ENCODE measurements at places on chromosomes 6 and 20.

DNA sequence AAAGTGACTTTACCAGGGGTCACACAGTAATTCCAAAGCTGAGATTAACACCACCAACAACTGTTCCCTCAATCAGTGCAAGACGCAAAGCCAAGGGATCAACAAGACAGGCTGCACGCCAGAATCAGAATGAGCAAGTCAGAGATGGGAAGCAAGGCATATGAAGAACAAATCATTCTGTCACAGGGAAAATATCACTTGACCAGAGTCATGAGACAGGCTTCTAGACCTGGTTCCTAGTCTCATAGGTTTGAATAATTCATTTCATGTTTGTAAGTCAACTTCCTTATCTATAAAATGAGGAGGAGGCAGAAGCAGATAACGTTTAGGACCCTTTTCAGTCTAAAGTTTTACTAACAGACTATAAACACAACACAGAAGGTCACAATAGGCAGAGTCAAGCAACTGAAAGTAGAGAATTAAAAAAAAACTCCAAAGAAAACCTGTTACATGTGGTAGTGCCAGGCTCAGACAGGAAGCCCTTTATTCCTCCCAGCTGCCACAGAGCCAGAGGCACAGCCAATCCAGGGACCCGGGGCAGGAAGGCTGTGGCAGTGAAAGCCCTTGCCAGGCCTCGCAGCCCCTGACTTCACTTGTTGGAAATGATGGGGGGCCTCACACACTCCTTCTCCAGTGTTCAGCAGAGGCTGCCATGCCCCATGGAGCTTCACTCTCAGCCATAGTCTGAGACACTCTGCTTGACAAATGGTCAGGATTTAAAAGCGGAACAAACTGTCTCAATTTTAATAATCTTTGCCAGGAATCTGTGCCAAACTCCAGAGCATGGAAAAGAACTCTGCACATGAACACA, 29.2 kb upstream of the DST start:
- DNase-seq = no peak

GRCh38 chr20:10312111-10312510, 93.5 kb downstream of the SNAP25 start:
- no peak for DNase-seq

DNA sequence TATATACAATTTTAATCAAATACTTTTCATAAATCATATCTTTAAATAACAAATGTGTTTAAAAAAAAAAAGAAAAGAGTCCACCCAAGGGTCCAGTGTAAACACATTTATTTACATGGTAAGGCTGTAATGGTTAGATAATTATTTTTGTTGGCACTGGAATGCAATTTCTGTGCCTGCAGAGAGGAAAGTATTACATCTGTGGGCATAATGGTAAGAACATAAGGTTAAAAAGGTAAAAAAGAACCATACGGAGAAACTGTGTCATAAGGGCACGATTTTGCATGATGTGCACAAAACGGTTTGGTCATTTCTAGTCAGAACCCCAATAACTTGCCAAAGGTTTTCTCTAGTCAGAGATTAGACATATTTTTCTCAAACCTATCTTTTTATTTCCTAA, 54.3 kb downstream of the RWDD2A start:
- DNase-seq = no peak

GRCh38 chr6:11770546-11771466, 7.8 kb downstream of the ADTRP start:
- DNase-seq = no peak

GRCh38 chr6:87541041-87541440, 48.7 kb downstream of the RARS2 start:
- DNase-seq = no peak

GRCh38 chr6:78770765-78771164, 96.6 kb upstream of the IRAK1BP1 start:
- DNase-seq = no peak

DNA sequence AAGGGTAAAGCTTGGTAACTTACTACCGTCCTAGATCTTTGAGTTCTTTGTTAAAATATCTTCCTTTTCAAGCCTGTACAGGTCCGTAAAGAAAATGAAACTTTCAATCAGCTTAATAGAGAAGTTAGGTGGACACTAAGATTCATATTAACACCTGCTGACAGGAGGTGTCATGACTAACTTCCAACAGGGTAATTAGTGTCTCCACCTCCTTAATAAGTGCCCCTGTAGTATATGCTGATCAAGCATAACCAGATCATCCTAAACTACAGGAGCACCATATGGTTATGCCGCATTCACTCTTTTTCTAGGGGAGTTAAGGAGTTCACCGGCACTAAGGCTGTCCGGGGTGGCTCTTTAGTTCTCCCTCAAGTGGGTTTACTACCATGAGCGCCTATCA, 23.9 kb upstream of the RALGAPA2 start:
- DNase-seq = no peak

GRCh38 chr6:150931405-150931804, 65.9 kb downstream of the MTHFD1L start:
- DNase-seq = no peak

DNA sequence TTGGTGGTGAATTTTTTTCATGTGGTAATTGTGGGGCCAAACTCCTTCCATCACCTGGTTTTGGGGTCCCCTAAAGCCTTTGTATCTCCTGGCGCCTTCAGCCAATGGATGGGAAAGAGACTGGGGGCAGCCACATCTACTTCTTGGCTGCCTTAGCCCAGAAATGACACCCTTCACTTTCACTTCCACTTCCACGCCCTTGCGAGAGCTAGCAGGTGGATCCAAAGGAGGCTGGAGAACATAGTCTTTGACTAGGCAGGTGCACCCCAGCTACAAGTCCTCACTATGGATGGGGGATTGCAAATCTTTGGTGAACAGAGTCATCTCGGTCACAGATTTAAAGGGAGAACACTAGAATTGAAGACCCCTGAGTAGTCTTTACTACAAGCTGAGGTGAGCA, 70.8 kb downstream of the NDUFAF5 start:
- no peak for DNase-seq

- no peak for DNase-seq
Observed at GRCh38 chr20:3276680-3277015, 37.7 kb upstream of the SLC4A11 start.

GRCh38 chr6:108030211-108030610, 44.3 kb downstream of the OSTM1 start:
- DNase-seq = no peak

DNA sequence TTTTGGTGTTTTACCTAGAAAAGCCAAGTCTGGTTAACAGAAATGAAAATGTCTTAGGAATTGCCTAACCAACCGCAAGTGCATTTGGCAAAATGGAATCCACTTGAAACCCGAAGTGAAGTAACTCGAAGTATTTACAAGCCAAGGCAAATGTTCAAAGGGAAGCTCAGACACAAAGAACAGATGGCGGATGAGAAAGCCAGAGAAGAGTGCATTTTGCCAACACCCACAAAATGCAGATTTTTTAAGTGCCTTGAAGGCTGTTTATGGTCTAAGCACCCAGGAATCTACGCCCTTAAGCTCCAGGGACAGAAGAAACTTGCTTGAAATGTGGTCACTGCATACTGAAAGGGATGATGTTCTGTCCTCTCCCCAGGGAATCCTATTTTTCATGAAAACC, 70.0 kb upstream of the TBXT start:
- no peak for DNase-seq

DNA sequence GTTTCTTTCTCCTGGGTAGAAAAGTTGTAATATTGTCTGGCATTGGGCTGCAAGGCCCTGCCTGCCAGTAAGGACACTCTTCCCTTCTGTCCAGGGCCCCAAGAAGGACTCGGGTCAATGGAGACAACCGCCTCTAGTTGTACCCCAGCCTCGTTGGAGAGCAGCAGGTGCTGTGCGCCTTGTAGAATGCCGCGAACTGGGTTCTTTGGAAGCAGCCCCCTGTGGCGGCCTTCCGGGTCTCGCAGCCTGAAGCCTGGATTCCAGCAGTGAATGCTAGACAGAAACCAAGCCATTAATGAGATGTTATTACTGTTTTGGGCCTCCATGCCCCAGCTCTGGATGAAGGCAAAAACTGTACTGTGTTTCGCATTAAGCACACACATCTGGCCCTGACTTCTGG, 37.0 kb downstream of the PLCG1 start:
- no peak for DNase-seq

DNA sequence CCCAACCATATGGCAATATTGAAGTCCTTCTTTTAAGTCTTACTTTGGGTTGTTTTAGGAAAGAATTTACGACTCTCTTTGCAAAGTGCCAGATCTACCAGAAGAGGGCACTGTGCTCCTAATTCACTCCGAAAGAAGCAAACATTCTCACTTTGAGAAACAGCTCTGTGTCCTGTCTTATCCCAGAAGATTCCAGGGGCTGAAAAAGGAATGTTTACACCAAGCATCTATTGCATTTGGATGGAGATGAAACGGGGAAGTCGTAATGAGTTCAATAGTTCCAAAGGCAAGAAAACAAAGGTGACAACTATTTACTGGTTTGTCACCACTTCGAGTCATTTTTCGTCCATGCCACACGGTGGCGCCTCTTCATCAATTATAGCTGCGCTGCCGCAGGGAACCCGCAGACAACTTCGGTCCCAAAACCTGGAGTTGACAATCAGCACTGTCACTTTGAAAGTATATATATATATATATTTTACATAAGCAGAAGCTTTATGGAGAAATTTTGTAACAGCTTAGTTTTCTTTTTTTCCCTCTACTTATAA, 121.6 kb downstream of the MOXD1 start:
- peak; percentile 72 for DNase-seq

DNA sequence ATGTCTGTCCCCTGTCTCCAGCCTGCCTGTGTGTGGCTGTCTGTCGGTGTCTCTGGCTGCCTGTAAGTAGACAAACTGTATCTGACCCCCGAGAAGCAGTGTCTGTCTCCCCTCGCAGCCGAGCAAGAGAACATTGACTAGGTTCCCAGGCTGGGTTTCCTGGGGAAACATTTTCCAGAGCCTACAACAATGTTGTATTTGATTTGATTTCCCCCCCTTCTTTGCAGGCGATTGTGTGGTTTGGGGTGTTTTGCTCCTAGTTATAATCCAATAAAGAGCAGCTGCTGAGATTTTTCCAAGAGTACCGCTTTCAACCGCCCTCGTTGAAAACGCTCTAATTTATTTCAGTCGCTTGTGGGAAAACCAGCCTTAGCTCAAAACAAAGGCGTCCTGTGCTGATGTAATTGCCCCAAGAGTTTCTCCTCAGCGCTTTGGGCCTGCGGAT, 92.6 kb downstream of the CDC5L start:
- DNase-seq = no peak

DNA sequence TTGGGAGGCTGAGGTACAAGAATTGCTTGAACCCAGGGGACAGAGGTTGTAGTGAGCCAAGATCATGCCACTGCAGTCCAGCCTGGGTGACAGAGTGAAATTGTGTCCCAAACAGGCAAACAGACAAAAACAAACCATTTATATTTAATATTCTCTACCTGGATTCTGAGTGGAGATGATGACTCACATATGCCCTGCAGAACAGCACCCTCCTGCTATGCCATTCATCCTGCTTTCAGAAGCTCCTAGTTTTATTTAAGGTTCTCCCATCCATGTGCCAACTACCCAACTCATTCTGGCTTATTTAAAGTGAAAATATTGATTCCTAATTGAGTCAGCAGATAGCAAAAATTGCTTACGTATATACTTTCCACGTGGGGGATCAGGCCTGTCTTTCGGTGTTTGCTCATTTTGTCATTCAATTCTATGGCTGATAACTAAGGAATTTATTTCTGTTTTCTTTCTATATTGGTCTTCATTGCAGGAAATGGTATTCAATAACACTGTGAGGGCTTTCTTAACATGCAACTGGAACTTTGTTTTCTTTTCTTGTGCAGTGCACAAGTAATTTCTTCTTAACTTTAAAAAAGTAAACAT, 459.1 kb upstream of the JAG1 start:
- DNase-seq = no peak

- no peak for DNase-seq
Observed at GRCh38 chr6:21891080-21891479, 297.5 kb downstream of the SOX4 start.

DNA sequence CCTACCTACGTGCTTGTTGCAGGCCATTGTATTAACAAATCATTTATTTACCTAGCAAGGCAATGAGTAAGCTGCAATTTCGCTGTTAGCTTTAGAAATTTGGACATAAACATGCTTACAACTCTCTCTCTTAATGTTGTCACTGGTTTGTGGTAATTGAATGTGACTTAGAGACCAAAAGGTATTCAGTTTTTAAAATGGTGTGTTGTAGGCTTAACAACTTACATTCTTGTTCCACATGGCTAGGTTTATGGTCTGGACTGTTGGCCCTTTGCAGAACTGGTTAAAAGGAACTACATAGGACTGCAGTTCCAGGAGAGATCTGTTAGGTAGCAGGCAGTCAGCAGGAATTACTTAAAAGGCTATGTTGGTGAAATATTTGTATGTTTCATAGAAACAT, 10.3 kb upstream of the CTAGE9 start:
- DNase-seq = no peak

GRCh38 chr6:132489376-132489775, 23.5 kb downstream of the STX7 start:
- no peak for DNase-seq

GRCh38 chr6:23752414-23752813, 373.6 kb upstream of the NRSN1 start:
- DNase-seq = no peak

GRCh38 chr6:160398674-160399271, 50.6 kb downstream of the SLC22A3 start:
- DNase-seq = no peak

DNA sequence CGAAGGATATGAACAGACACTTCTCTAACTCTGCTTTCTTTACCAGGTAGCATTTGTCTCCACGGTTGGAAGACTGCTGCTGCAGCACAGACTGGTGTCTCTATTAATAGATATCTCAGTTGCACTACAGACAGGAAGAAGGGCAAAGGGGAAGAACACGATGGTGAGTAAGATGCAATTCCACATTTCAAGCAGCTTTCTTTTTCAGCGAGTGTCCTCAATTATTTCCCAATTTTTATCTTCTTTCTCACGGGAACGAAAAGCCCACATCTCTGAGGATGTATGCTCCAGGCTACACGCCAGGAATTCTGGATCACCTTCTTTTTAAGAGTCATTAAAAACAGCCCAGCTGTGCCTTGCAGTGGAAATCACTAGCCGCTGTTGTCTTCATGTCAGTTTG, 311.6 kb upstream of the ECI2 start:
- no peak for DNase-seq

DNA sequence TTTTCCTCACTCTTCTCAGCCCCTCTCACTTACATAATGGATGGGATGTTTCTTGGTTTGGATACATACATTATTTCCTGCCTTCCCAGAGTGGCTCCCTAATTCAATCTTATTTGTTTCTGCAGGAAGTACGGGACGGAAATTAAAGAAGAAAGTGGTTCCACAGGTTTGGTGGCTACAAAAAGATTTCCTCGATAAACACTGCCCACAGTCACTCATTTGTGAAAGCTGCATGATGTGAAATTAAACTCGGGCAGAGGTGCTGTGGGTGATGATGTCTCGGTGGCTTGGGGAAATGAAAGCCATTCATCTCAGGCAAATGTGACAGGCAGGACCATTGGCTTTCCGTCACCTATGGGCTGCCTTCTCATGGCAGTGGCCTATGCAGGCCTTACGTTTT, 119.5 kb upstream of the KCNG1 start:
- DNase-seq = no peak

- no peak for DNase-seq
Observed at GRCh38 chr6:13140980-13141379, 187.4 kb downstream of the TBC1D7 start.

All from activated CD4-positive, CD25-positive, alpha-beta regulatory T cell treated with anti-CD3 and anti-CD28 coated beads, Interleukin-2, amount 50 U/mL, for 72 hours (primary cell).